ENCODE measurements at places on chromosomes 5 and 9.

DNA sequence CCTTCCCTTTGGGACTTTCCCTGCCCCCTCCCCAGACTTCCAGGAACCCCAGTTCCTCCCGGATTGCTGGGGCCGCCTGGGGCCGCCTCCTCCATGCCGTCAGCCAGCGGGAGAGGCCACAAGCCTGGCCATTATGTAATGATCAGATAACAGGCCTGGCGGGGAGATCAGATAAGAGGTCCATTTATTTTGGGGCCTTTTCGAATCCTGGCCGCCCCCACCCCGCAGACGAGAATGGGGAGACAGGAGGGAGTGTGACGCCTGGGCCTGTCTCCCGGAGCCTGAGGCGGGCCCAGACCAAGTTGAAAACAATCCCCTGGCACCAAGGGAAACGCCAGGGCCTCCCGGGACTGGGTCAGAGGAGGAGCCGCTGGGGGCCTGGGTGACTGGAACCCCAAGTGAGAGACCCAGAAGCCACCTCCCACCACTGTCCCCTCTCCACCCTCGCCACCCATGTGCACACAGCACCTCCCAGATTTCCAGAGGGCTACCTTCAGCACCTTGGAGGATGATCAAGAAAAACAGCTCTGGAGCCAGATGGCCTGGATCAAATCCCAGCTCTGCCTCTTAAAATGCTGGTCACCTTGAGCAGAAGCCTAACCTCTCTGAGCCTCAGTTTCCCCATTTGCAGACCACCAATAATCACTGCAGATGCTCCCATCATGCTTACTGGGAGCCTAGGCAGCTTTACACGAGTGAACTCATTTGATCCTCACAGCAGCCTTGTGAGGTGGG, 7.8 kb downstream of the ENG start:
- no peak for DNase-seq

- DNase-seq: no peak
Observed at GRCh38 chr5:59665086-59665831, 228.3 kb downstream of the PDE4D start.

DNA sequence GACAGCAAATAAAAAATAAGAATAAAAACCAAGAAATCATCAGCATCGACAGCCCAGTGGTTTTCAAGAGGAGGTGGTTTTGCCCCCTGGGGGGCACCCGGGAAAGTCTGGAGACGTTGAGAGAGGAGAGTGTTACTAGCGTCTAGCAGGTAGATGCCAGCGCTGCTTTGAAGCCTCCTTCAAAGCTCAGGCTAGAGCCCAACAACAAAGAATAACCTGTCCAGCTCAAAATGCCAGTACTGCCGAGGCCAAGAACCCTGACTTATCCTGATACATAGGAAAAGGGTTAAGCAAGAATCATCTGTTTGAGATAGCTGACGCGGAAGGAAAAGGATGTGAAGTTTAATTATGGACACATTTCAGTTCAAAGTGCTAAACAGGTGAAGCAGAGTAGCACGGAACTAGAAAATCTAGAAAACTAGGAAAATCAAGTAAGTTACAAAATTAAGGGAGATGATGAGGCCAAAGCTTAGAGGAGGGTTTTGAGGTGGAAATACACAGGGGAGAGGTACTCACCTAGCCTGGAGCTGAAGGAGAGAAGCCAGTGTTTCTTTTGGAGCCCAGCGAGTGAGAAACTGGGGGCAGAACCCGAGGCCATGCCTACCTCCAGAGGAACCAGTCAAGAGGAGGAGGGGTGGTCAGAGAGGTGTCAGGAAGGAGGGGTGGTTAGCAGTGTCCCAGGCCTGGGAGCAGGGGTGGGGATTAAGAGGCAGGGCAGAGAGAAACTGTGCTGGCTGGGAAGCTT, 121.0 kb upstream of the RETREG1 start:
- DNase-seq: no peak

DNA sequence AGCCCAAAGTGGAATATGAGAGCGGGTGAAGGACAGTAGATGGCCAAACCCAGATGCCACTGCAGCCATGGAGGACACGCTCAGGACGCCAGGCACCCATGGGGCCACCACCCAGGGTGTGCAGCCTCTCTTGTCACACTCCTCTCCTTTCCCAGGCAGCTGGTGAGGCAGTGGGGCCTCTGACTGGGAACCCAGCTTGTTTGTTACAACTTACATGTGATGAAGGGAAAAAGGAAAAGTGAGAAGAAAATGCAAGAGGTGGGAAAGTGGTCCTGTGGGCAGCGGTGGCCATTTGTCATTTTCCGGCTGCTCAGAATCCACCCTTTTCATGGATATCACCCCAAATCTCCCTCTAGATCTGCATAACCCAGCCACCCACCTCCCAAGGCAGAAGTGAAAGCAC, 62.7 kb upstream of the UNC5A start:
- no peak for DNase-seq

DNA sequence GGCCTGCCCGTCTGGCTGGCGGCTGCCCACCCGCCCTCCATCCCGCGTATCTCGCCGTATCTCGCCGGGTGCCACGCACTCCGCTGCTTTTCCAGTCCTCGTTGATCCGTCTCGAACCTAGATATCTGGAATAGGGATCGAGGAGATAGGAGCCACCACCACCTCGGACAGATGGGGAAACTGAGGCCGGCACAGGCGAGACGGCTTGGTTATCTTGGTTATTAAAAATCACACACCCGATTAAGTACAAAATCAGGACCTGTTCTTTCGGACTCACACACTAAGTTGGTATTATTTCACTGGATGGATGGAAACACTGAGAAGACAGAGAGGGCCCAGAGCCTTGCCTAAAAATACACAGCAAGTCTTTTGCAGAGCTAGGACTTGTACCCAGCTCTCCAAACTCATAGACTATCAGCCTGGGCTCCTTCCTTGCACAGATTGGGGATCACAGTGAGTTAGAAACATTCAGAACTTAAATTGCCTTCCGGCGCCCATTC, 678 bp downstream of the SLC26A2 start:
- DNase-seq: no peak

DNA sequence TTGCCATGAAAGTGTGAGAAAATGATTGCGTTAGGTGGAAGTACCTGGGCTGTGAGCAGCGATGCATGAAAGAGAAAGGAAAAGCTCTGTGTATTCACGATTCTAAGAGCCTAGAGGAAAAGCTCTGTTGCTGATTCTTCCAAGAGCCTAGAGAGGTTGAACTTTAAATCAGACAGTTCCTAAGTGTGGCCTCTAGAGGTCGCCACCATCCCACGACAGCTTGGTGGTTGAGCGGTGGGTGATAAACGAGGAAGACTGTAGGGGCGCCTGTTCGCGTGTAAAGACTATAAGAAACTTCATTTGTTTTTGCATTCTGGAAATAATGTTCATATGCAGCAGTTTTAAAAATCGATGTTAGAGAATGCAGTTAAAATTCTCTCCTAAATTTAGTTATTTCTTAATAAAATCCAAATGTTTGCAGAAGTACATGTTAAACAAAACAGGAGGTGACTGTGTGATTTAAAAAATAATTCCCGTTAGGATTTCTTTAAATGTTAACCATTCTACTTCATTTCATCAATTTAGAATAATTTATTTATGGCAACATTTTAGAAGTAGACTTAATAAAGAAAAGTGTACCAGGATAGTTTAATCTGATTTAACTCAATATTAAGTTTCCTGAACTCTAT, 107.7 kb downstream of the TENT4A start:
- peak; percentile 25 for DNase-seq

- DNase-seq: no peak
Observed at GRCh38 chr5:138360941-138361452, 8.5 kb downstream of the KDM3B start.

DNA sequence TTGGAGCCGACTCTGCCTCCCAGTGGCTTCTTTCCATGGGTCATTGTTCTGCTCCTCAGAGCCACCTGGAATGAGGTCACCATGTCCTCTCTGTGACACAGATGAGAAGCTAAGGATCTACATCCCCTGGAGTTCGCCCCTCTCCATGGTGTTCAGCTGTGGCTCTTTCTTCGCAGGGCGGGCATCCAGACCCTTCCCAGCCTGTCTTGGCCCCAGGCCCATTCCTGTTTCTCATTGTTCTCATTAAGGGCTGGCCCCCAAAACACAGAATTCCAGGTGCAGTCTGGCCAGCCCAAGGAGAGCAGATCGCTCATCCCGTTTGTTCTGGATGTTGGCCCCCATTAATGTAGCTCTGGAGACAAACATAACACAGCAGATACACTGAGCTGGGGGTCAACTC, 66.4 kb upstream of the COL15A1 start:
- DNase-seq: no peak

DNA sequence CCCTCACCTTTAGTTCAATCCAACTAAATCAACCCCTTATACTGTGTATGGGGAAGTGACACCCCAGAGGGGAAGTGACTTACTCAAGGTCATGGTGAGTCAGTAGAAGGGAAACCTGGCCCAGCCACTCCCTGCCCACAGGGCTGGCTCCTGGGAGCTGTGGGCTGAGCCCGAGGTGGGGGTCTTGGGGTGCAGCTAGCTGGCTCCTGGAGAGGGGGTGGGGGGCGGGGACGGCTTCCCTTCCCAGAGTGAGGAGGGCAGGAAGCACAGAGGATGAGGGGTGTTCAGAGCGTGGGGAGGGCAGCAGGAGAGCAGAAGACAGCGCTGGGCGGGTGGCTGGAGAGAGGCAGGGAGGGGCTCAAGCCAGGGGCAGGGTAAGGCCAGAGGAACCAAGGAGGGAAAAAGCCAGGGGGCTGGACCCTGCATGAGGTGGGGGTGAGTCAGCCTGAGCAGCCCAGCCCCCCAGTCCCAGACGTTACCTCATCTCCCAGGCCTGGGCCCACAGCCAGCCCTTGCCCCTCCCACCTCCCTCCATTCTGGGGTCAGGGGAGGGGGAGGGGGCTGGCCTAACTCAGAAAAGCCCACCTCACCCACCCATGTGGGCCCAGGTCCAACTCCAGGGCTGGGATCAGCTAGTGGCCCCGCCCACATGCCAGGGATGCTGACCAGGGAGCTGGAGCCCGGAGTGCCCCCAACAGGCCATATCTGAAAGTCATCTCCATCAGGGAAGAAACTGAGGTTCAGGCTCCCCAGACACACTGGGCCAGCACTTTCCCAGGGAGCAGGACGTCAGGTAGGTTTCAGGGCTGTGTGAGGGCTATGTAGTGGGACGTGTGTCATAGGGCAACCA, 2.8 kb downstream of the PDLIM7 start:
- DNase-seq: no peak

DNA sequence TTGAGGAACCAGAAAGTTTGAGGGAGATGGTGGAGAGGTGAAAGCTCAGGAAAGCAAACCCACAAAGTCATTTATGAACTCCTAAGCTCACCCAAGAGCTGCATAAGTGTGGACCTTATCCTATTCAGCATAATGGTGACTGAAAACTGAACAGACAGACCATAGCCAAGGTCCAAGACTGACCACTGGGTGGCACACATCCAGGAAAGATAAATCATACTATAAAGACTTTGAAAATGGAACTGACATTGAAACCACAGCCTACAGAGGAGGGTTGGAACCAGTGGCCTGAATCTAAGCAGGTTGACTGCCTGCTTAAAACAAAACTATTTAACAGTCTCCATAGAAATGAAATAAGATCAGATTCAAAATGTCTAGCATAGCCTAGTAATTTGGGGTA, 121.0 kb upstream of the RGS7BP start:
- no peak for DNase-seq

GRCh38 chr9:135617538-135617900, 21.8 kb downstream of the GLT6D1 start:
- DNase-seq: no peak

- DNase-seq: no peak
Observed at GRCh38 chr9:97873882-97874281, 20.9 kb downstream of the FOXE1 start.
